ENCODE measurements at places on chromosomes 2 and 18. TPM values are rescaled to one million over a fixed set of nuclear protein-coding genes. Genes with fewer than 3 reads are reported as not detected.

- no peak for DNase-seq
- H3K36me3 ChIP-seq, result peaks cover 50% of the 10 kb centered on the region
- no peaks in the 10 kb centered on the region for H3K4me1 ChIP-seq
- H3K27me3 ChIP-seq, result no peaks in the 10 kb centered on the region
- H3K4me3 ChIP-seq, result no peak overlapping the region
- no peak overlapping the region for H3K27ac ChIP-seq
Observed at GRCh38 chr2:73947412-73948018, 20.8 kb downstream of the DGUOK start.

- no peak for DNase-seq
- H3K4me1 ChIP-seq, result no peaks in the 10 kb centered on the region
- H3K27me3 ChIP-seq, result no peaks in the 10 kb centered on the region
- H3K4me3 ChIP-seq, result no peak overlapping the region
- no peak overlapping the region for H3K27ac ChIP-seq
Observed at GRCh38 chr18:53038608-53039007, 698.6 kb downstream of the DCC start.

PAIP2B gene
- total RNA-seq, result 22.4 TPM

DNA sequence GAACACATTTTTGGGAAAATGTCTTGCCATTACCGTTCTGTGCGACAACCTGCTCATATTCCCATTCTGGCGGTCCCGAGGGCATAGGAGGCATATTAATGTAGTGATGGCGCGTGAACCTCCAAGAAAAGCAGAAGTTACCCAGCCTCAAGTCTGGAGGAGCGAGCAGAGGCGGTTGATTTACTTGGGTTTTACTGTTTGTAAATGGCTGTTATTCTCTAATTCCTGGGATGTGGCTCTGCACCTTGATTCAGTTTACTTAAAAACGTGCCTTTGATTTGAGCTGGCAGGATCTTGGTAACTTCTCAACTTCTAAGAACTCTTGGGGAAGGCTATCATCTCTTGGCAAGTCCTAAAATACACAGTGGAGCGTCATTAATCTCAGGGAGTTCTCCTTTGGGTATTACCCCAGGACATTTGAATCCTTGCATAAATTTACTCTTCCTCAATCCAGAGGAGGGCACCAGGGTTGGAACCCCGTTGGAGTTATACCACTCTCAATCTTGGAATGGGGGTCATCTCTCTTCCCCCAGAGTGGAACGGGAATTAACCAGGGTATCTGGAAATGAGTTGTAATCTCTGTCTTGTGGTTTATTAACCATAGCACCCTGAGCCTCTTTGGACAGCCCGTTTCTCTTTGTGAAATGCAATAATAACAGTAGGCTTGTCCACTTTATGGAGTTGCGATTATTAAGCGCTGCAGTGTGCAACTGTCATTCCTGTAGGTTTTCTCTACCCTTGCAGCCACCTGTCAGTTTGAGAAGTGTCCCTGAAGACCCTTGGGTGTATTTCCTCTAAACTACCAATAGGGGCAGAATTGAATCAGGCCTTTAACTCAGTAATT, 2.1 kb downstream of the HK2 start:
- H3K4me1 ChIP-seq, result peaks cover 58% of the 10 kb centered on the region
- H3K27ac ChIP-seq, result peak overlapping the region; percentile 95
- no peak for DNase-seq
- H3K27me3 ChIP-seq, result no peaks in the 10 kb centered on the region
- peaks cover 9% of the 10 kb centered on the region for H3K36me3 ChIP-seq
- H3K4me3 ChIP-seq, result peak overlapping the region; percentile 86

SERPINB13 gene
- not detected for total RNA-seq

TWIST2 gene
- 5.7 TPM for total RNA-seq

ERMN gene
- 0.59 TPM for total RNA-seq

GRCh38 chr2:200695601-200696000, 109.8 kb downstream of the AOX1 start:
- H3K27ac ChIP-seq, result no peak overlapping the region
- H3K4me1 ChIP-seq, result no peaks in the 10 kb centered on the region
- DNase-seq, result no peak
- H3K27me3 ChIP-seq, result no peaks in the 10 kb centered on the region
- no peaks in the 10 kb centered on the region for H3K36me3 ChIP-seq
- H3K4me3 ChIP-seq, result no peak overlapping the region

SCN9A gene
- total RNA-seq, result 8.2 TPM

- peaks cover 35% of the 10 kb centered on the region for H3K27me3 ChIP-seq
- DNase-seq, result no peak
- no peak overlapping the region for H3K27ac ChIP-seq
- H3K4me3 ChIP-seq, result no peak overlapping the region
- H3K36me3 ChIP-seq, result no peaks in the 10 kb centered on the region
Observed at GRCh38 chr2:219704878-219705277, 77.4 kb downstream of the SLC4A3 start.

RNF144A gene
- total RNA-seq, result 12.8 TPM

GRCh38 chr2:239465017-239466001, 64.5 kb upstream of the HDAC4 start:
- no peak overlapping the region for H3K27ac ChIP-seq
- H3K36me3 ChIP-seq, result peaks cover 5% of the 10 kb centered on the region
- no peak for DNase-seq
- H3K4me3 ChIP-seq, result no peak overlapping the region

DNA sequence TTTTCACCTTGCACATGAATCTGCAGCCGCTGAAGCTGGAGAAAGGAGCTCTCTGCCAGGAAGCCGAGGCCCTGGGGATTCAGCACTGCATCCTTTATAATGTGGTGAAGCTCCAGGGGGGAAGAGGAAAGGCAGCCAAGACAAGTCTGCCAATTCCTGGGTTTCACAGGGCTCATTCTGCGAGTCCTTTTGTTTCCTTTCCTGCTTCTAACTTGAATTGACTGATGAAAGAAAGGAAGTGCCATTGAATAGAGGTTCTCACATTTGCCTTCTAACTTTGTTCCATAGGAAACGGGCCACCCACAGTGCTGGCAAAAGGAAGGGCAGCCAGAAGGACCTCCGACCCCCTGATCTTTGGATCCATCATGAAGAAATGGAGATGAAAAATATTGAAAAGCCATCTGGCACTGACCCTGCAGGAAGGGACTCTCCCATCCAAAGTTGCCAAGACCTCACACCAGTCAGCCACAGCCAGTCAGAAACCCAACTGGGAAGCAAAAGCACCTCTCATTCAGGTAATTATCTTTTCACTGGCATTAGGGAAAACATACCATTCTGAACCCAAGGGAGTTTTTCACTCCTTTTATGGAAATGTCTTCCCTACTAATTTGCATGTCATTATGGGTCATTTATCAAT, 765.4 kb downstream of the MBD2 start:
- DNase-seq, result peak; percentile 24
- peaks cover 33% of the 10 kb centered on the region for H3K4me1 ChIP-seq
- H3K27me3 ChIP-seq, result no peaks in the 10 kb centered on the region

RFTN2 gene
- total RNA-seq, result 1.1 TPM

- no peak for DNase-seq
- H3K27ac ChIP-seq, result no peak overlapping the region
- H3K4me3 ChIP-seq, result no peak overlapping the region
- no peaks in the 10 kb centered on the region for H3K27me3 ChIP-seq
- H3K4me1 ChIP-seq, result no peaks in the 10 kb centered on the region
Observed at GRCh38 chr2:164850235-164850634, 8.6 kb upstream of the COBLL1 start.

SDC1 gene
- total RNA-seq, result 47.3 TPM

- no peaks in the 10 kb centered on the region for H3K36me3 ChIP-seq
- peaks cover 29% of the 10 kb centered on the region for H3K4me1 ChIP-seq
- H3K27ac ChIP-seq, result no peak overlapping the region
Observed at GRCh38 chr2:158969715-158970240, 1.3 kb downstream of the TANC1 start.

- no peaks in the 10 kb centered on the region for H3K36me3 ChIP-seq
- no peak for DNase-seq
- H3K27me3 ChIP-seq, result no peaks in the 10 kb centered on the region
- H3K4me1 ChIP-seq, result peaks cover 11% of the 10 kb centered on the region
- H3K27ac ChIP-seq, result no peak overlapping the region
Observed at GRCh38 chr2:8278709-8279354, 403.0 kb upstream of the ID2 start.

- no peak overlapping the region for H3K27ac ChIP-seq
- no peaks in the 10 kb centered on the region for H3K27me3 ChIP-seq
- H3K4me3 ChIP-seq, result no peak overlapping the region
- H3K4me1 ChIP-seq, result peaks cover 20% of the 10 kb centered on the region
Observed at GRCh38 chr2:108605947-108606346, 71.7 kb downstream of the LIMS1 start.

- H3K4me1 ChIP-seq, result peaks cover 28% of the 10 kb centered on the region
- H3K27me3 ChIP-seq, result peaks cover 75% of the 10 kb centered on the region
- no peak overlapping the region for H3K4me3 ChIP-seq
Observed at GRCh38 chr2:72150861-72151356, 3.2 kb upstream of the CYP26B1 start.

DNA sequence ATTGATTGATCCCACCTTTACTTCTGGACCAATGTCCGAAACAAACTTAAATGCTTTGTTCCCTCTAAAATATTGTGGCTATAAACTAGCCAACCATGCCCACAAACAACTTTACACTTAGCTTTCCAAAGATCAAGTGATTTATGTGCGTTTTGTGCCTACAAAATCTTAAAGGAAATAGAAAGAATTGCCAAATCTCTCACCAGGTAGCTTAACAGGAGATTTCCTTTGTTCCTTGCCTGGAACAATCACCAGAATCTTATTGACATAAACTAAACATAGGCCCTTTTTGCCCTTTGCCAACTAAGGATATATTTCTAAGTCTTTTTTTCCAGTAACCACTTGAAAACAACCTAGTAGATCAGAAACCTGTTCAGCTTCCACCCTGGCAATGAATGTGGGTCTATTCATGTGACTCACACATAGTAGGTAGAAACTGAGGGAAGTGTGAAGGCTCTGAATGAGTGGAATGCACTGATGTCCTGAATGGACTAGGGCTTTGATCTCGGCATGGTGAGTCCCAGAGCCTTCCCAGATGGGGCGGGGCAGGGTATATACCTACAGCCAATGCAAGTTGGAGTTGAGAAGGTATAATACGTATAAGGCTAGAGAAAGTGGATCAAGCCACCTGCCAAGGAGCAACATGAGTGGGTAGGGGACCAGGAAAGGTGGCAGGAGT, 94.6 kb upstream of the PPP1CB start:
- H3K36me3 ChIP-seq, result no peaks in the 10 kb centered on the region
- no peak overlapping the region for H3K27ac ChIP-seq
- H3K4me1 ChIP-seq, result peaks cover 4% of the 10 kb centered on the region
